Dermis lymphatic vessel endothelial cell (primary cell): ENCODE measurements at places on chromosomes 2 and 18. TPM values are rescaled to one million over a fixed set of nuclear protein-coding genes. Genes with fewer than 3 reads are reported as not detected.

Gene IFIH1
- total RNA-seq: 4.3 and 6.4 TPM in 2 replicates

Gene IL37
- not detected in 2 replicates for total RNA-seq

Gene C18orf63
- total RNA-seq: not detected in 2 replicates

Gene NT5DC4
- not detected in 2 replicates for total RNA-seq

Gene ALPI
- total RNA-seq: not detected in 2 replicates

Gene UGT1A10
- not detected in 2 replicates for total RNA-seq

Gene STPG4
- total RNA-seq: 0.11 and 0.17 TPM in 2 replicates

Gene SCYGR7
- total RNA-seq: not detected in 2 replicates

Gene ATP6V1B1
- total RNA-seq: not detected in 2 replicates

Gene FOXI3
- total RNA-seq: not detected in 2 replicates

Gene SLC5A7
- total RNA-seq: not detected in 2 replicates

Gene COLEC11
- total RNA-seq: 0.43 and 0.65 TPM in 2 replicates

Gene PDE6D
- 19.1 and 22.3 TPM in 2 replicates for total RNA-seq

Gene MDH1B
- 0.11 and 0.17 TPM in 2 replicates for total RNA-seq

Gene KIDINS220
- 60.5 and 77.9 TPM in 2 replicates for total RNA-seq

Gene NOL4
- not detected in 2 replicates for total RNA-seq

Gene C2orf92
- total RNA-seq: 1.6 and 2.3 TPM in 2 replicates

Gene TBR1
- under 0.01 and 0.09 TPM in 2 replicates for total RNA-seq

Gene PLEKHA3
- total RNA-seq: 6.3 and 7.6 TPM in 2 replicates

Gene FTCDNL1
- 0.11 and 0.26 TPM in 2 replicates for total RNA-seq

Gene KCNG2
- 0.43 and 0.69 TPM in 2 replicates for total RNA-seq

Gene LCT
- under 0.01 TPM in 2 replicates for total RNA-seq

Gene TTC31
- 8.3 and 9.9 TPM in 2 replicates for total RNA-seq

Gene RGPD3
- 0.11 and 0.17 TPM in 2 replicates for total RNA-seq

Gene GAD1
- 0.52 and 0.76 TPM in 2 replicates for total RNA-seq

Gene PKP4
- 38.3 and 41.3 TPM in 2 replicates for total RNA-seq

Gene SH2D6
- total RNA-seq: 0.11 TPM in 1 of 2 replicates, not detected in the other

Gene QPCT
- 0.26 and 0.43 TPM in 2 replicates for total RNA-seq

Gene CABLES1
- total RNA-seq: 42.6 and 52.2 TPM in 2 replicates

Gene PPP1R1C
- 0.33 TPM in 1 of 2 replicates, not detected in the other for total RNA-seq

Gene NTSR2
- total RNA-seq: not detected in 2 replicates

Gene PKDCC
- total RNA-seq: 4.4 and 6.3 TPM in 2 replicates

Gene GREB1
- total RNA-seq: 0.11 and 0.26 TPM in 2 replicates

Gene FN1
- 250 and 543 TPM in 2 replicates for total RNA-seq

Gene RAPGEF4
- 18.8 and 23.8 TPM in 2 replicates for total RNA-seq

Gene SRD5A2
- not detected in 2 replicates for total RNA-seq

Gene CUL3
- total RNA-seq: 39.0 and 54.4 TPM in 2 replicates

Gene LYPD6B
- total RNA-seq: 0.11 TPM in 1 of 2 replicates, not detected in the other

Gene AKAIN1
- not detected in 2 replicates for total RNA-seq

Gene CPS1
- 0.22 and 1.1 TPM in 2 replicates for total RNA-seq

Gene ACMSD
- not detected in 2 replicates for total RNA-seq

Gene IGFBP2
- total RNA-seq: 1.4 and 9.6 TPM in 2 replicates

Gene TRABD2A
- 0.17 and 0.98 TPM in 2 replicates for total RNA-seq

Gene FAP
- total RNA-seq: 0.09 and 0.76 TPM in 2 replicates

Gene ASB18
- not detected in 2 replicates for total RNA-seq

Gene GREB1L
- 1.2 and 3.5 TPM in 2 replicates for total RNA-seq

Gene CIB4
- total RNA-seq: not detected in 2 replicates
